HAP-1 (cell line): ENCODE measurements at places on chromosomes 2 and 18.

GRCh38 chr18:45745817-45746461, 22.0 kb downstream of the SLC14A1 start:
- DNase-seq = no peak

DNA sequence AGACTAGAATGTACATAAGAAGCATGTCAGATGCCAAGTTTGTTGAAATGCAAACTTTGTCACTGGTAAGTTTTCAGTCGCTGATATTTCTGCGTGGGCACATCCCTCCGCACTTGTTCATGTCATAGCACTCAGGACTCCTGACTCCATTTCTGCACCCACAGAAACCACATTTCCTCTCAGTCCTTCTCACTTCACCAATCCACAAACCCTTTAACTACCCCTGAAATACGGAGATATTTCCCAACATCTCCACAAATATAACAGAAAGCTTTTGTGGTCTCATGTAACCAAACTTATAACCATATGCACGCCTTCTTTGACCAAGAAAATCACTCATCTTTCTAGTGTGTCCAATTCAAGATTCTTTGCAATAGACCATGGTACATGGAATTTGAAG, 276.9 kb upstream of the ERBB4 start:
- DNase-seq = no peak

- DNase-seq = no peak
Observed at GRCh38 chr2:15691586-15692310, 100.1 kb downstream of the DDX1 start.

DNA sequence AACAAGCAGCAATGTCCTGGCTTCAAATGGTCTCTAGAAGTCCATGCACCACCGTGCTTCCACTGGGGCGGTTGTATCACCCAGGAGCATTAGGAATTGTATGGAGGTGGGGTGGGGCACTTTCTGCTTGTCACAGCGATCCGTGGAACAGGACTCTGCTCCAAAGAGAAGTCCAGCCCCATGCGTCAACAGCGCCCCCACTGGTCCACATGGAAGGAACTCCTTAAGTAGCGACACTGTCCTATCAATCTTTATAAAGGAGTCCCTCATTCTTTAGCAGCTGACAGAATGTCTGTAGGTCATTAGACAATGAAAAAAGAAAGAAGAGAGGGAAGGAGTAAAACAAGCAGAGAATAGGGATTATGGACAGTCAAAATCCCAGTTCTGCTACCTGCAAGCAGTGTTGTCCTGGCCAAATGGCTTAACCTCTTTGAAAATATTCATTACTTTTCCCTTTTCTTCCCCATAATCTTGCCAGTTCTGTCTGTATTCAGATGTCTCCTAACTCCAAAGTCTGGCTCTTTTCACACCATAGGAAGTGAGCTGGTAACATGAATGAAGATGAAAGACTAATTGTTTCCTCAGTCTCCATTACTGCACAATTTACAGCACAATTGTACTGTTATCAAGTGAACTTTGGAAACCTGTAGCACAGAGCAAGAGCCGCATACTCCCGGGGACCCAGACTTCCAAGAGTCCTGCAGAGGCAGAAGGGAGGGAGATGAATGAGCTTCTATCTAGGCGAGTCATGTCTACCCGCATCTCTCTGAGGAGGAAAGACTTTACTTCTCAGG, 9.9 kb downstream of the NFE2L2 start:
- peak; percentile 65 for DNase-seq

DNA sequence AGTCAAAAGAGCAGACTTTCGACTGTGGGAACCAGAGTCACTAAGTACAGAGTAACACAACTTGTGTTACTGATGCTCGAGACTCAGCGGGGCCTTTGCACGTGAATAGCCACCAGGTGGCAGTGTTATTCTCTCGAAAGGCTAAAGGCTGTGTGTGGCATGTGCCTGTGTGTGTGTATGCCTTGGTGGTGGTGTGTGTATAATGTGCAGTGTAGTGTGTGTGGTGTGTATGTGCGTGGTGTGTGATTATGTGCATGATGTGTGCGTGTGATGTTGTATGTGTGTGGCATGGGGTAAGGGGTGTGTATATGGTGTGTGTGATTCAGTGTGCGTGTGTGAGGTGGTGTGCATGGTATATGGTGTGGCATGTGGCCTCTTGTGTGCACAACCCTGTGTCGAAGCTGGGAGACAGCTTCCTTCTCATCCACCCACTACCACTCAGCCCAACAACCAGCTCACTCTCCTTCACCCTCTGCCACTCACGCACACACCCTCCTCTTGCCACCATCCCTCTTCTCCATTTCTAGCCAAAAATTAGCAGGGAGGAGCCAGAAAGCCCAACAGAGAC, 83.0 kb upstream of the ZNF532 start:
- peak; percentile 78 for DNase-seq

DNA sequence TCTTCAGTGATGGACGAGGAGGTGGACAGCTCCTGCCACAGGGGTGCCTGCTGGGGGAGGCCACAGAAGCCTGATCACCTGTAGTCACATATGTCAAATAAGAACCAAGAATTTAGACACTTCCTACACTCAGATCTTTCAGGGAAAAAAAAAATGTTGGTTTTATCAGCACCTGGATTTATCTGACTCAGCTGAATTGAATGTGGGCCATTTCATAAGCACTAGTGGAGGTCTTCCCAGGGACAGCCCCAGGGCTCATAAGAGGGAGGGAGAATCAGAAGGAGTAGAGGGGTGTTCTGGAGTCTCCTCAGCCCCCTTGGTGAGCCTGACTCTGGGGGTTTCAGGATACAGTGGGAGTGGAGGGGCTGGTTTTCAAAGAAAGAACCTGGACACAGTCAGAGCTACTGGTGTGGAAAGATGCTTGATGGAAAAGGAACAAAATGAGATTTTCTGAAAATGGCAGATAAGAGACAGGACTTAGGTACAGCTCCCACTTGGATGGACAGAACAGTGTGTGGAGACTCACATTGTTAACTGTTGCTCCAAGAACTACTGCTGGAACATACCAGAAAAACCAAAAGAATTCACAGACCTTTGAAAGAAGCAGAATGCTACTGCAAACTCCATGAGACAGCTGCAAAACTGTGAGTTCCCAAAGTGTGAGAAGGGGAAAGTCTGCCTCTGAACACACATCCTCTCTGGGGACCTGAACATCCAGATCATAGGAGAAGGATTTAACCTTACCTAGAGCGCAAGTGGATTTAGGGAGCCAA, 45.4 kb downstream of the LCT start:
- no peak for DNase-seq

DNA sequence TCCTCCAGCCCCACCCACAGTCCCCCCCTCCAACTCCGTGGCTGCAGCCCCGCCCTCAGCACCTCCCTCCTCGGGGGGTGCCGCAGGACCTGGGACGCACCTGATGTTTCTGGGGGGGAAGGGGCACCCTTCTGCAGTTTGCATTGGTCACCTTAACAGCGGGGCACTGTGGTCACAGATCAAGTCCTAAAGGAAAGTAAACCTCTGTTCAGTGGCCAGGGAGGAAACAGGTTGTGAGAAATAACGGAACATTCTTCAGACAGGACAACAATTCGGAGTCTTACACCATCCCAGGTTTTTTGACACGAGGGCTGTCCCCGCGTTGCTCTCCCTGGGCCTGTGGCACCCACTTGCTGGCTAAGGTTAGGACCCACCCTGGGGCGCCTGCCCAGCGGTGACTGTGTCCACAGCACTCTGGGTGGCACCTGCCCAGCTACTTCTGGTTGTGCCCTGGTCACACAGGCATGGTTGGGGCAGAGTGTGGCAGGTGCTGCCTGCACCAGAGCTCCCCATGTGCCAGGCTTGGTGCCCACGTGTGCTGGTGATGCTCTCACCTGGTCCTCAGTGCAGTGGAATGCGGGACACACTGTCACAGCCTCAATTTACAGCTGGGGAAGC, 93.5 kb upstream of the OTOS start:
- no peak for DNase-seq

GRCh38 chr2:235157746-235158482, 206.1 kb downstream of the SH3BP4 start:
- DNase-seq = no peak

DNA sequence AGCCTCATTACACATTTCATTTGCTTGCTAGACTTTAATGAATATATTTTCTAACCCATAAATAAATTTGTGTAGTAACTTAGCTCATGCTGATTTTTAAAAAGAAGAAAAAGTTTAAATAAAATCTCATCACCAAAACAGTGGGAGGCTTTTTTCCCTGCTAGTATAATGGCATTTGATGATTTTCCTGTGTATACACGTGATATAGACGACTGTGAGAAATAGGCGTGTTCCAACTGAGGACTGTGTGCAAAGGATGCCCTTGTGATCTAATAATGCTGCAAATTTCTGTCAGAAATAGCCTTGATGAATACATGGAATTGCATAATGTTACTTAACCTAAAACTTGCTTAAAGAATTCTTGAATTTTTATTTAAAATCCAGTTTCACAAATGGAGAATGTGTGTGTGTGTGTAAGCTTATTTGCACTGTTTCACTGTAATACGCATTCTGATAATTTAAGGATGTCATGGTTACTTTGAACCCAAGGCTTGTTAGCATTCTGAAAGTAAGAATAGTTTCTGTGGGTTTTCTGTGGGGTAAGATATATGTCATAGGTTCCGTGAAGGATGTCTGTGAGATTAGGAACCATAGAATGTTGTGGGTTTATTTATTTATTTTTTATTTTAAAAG, 178.0 kb downstream of the DLGAP1 start:
- no peak for DNase-seq

GRCh38 chr2:44075541-44075940, 79.8 kb upstream of the LRPPRC start:
- DNase-seq = no peak

- DNase-seq = no peak
Observed at GRCh38 chr2:10554961-10555809, 107.1 kb upstream of the ODC1 start.

- no peak for DNase-seq
Observed at GRCh38 chr2:10977003-10977402, 65.3 kb downstream of the KCNF1 start.

DNA sequence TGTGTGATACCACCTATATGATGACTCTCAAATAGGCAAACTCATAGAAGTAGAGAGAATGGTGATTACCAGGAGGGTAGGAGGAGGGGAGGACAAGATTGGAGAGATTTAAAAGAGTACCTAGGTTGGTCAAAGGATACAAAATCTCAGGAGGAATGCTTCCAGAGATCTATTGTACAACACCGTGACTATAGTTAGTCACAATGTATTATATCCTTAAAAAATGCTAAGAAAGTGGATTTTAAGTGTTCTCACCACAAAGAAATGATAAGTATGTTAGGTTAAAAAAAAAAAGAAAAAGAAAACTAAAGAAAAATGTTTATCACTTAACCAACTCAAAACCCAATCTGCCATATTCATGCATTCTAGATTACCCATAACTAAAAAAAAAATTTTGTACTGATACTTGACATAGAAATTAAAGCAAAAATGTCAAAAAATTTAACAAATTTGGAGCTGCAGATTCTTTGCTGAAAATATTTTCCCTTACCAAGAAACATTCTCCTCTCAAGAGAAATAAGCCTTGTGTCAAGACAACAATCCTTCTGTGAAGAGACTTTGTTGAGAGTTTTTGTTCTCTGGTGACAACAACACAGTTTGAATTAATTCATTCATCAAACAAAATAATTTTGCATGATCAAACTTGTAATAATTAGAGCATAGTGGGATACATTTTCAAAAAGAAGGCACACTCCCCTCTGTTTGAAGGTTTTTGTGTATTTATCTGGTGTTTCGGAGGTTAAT, 213.1 kb downstream of the DNER start:
- no peak for DNase-seq

DNA sequence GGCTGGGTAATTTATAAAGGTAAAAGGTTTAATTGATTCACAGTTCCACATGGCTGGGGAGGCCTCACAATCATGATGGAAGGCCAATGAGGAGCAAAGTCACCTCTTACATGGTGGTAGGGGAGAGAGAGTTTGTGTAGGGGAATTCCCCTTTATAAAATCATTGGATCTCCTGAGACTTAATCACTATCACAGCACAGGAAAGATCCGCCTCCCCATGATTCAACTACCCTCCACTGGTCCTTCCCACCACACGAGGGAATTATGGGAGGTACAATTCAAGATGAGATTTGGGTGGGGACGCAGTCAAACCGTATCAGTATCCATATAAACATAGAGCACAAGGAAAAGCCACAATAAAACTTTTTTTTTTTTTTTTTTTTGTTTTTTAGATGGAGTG, 172.6 kb upstream of the PIEZO2 start:
- DNase-seq = no peak

GRCh38 chr2:25592766-25593292, 80.5 kb downstream of the DTNB start:
- DNase-seq = no peak

DNA sequence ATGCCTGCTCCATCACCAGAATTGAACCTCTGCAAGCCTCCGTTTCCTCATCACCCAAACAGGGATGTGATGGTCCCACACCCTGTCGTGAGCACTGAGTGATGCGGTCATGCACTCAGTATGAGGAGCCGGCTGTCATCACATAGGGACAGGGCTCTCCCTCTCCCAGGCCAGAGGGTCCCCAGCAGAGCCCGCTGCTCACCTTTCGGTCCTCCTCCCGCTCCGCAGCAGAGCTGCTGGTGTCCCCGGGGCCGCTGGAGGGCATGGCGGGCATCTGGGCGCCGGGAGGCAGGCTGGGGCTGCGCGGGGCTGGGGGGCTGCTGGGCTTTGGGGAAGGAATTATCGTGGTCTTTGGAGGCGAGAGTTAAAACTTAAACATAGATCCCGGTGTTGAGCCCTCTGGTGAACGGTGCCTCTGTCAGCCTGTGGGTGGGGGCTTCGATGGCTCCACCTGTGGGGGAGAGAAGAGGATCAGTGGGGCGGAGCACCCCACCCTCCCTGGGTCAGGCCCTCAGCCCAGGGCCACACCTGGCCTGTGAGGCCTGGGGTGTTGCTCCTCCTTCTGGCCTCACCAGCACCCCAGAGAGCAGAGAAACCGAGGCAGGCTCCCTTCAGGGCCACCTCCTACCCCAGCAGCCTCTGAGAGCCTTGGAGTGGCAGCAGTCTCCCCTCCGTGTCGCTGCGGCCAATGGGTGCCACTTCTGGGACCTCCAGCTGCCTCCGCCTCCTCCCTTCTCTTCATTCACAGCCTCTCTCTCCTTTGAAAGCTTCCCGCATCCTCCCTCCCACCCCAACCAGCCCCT, 27.8 kb downstream of the DNMT3A start:
- DNase-seq = no peak

GRCh38 chr18:46768166-46768921, 11.5 kb upstream of the ST8SIA5 start:
- no peak for DNase-seq

GRCh38 chr2:54409752-54410151, 46.4 kb upstream of the SPTBN1 start:
- DNase-seq = no peak

DNA sequence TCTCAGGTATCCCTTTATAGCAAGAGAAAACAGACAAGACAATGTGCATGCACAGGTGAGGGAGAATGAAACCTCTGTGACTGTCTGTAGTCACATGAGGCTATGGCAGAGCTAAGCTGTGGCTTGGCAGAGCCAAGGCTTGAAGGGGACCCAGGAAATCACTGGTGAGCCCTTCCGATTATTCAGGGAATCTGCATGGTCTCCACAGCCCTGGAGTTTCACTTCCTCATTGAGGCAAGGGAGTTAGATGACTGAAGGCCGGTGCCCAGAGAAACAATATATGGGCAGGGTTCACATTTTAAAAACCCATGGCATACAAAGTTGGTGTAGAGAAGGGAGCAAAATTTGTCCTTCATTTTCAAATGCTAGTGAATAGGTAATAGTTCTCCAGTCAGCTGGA, 144.4 kb upstream of the REV1 start:
- DNase-seq = no peak

GRCh38 chr2:20040489-20041172, 10.8 kb downstream of the LAPTM4A start:
- DNase-seq = no peak

GRCh38 chr2:96923810-96924774, 54.2 kb upstream of the SEMA4C start:
- DNase-seq = no peak
